Hematopoietic multipotent progenitor cell treated with erythropoietin and hydrocortisone succinate and interleukin-3 and kit ligand, for 17 days (in vitro differentiated cells): ENCODE measurements at places on chromosomes 4 and X.

DNA sequence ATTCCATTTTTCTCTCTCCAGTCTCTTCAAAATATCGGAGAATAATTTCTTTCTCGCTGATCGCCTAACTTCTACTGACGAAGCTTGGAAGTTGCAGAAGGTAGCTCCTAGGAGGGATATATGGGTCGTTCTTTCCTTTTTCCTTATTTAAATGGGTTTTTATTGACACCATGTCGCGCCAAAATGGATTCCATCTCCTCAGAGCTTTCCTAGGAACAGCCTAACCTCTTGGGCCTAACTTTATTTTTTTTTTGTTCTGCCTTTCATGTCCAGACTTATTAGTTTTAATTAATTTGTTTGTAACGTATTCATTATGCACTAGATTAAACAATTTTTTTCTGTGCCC is 359.4 kb upstream of the ZCCHC13 start:
- DNase-seq = no peak

DNA sequence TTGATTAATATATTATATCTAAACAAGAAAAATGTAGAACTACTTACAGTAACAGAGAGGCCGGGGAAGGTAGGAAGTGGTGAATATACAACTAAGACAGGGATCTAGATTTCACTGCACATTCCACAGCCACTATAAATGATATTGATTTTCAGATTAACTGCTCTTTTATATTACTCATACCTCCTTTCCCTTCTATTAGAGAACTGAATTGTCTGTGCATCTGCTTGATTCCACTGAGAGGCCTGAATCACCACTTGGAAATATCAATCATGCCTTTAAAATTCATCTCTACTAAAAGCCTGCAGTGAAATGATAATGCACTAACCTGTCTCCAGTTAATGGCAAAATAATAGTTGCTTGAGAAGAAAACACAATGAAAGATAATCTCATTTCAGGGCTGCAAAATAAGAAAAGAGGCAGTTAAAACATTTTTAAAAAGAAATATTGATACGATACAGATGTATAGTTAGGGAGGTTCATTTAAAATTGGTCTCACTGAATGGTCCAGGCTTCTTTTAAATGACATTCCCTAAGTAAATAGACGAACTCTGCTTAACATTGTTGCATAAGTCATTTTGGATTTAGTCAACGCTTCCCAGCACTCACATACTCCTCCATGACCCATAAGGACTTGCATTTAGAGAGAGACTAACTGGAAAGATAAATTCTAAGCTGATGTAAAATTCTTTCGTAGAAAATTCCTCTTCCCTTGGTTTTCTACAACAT is 3.8 kb downstream of the ANTXR2 start:
- no peak for DNase-seq

- DNase-seq = no peak
Measured at GRCh38 chr4:53684136-53685130, 93.1 kb upstream of the LNX1 start.

DNA sequence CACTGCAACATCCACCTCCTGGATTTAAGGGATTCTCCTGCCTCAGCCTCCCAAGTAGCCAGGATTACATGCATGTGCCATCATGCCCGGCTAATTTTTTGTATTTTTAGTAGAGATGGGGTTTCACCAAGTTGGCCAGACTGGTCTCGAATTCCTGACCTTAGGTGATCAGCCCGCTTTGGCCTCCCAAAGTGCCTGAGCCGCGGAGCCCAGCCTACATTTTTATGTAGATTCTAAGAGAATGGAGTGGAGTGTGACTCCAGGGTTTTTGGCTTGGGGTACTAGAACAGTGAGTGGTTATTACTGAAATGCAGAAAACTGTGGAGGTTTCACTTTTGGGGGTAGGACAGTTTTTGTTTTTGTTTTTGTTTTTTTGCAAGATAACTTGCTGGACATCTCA is 806.0 kb downstream of the ADGRL3 start:
- DNase-seq = no peak

GRCh38 chrX:153521034-153521433 is 3.6 kb downstream of the ATP2B3 start:
- DNase-seq = no peak

DNA sequence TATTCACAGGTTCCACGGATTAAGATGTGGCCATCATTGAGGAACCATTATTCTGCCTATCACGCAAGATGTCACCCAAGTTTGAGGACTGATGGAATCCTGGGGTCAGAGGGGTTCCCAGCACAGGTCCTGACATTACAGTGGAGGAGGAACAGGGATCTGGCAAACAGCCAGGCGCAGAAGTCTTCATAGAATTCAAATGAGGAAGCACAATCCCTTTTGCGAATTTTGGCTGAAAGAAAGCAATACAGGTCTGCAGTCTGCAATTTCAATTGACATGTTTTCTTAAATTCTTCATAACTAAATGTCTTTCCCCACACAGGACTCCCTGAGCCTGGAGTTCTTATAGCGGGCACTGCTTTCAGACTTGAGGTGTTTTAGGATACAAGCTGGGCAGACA is 14.5 kb downstream of the DOCK11 start:
- DNase-seq = no peak
